AG04449 (cell line): ENCODE measurements at places on chromosomes 11 and 22.

DNA sequence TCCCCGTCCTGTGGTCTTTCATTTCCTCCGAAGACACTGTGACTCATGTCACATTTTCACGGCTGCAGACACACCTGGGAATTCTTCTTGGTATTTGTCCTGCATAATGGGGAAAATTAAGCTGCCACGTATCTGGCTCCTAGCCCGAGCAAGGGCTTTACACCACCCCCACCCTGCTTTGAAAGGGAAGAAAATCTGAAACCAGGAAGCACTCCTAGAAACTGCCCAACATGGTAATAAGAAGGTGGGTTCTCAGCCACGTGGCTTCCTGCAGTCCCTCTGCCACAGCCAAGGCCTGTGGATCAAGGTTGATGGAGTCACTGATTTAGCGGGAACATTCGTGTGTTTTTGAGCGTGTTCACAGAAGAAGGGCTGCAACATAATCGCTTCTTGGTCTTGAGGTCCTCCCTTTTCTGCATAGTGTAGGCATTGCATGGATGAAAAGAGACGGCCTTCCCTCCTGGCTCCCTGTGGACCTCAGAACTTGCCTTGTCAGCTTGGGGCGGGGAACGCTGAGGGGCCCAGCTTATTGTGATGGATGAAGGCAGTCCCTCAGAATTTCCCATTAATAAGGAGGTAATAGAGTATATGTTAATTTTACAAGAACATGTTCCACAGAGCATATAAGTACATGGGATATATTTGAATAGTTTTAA, 292.0 kb downstream of the NTM start:
- DNase-seq = no peak

DNA sequence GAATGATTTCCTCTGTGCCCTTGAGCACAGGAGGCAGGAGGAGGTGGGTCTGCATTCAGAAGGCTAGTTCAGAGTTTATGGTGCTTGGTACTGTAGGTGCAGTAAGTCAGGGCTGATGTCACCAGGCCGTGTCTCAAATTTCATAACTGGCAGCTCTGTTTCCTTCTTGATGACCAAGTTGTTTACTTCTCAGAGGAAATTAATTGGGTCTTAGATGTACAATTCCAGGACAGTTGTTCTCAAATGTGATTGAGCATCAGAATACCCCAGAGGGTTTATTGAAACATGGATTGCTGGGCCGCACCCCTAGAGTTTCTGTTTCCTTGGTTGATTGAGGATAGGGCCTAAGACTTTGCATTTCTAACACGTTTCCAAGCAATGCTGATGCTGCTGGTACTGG, 6.2 kb downstream of the AMOTL1 start:
- DNase-seq = no peak

- no peak for DNase-seq
Measured at GRCh38 chr11:83467837-83468236, 181.7 kb upstream of the CCDC90B start.

GRCh38 chr11:130157101-130157500, 2.5 kb upstream of the ST14 start:
- no peak for DNase-seq

DNA sequence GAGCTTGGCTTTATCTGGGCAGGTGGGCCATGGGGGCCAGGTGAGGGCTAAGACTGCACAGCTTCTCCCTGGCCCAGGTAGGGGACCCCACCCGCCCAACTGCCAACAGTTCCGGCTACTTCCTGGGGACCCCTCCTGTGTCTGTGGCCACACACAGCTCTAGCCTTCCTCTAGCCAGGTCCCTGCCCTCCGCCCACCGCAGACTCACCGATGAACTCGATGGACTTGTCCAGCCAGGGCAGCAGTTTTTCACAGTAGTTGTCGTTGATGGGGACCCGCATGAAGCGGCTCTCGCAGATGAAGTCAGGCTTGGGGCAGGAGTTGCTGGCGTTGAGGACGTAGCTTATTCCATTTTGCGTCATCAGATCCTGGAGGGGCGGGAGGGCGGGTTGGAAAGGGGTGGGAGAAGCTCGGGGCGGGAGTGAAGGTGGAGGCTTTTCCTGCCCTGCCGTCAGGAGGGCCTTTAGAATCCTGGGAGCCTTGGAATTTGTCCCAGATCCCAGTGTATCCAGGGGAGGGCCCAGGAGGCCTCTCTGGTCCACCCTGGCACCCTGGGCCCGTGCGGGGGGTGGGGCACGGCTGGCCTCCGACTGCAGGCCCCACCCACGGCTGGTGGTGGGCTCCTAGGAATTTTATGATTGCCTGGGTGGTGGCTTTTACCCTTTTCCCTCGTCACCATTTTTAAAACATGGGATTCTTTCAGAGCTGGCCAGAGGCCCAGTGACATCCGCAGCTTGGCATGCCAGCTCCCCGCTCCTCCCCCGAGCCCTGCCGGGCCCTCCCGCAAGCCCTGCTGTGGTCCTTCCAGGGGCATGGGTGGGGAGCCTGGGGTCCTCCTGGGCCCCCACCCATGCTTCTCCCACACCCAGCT, 13.9 kb downstream of the DUSP8 start:
- peak; percentile 55 for DNase-seq

DNA sequence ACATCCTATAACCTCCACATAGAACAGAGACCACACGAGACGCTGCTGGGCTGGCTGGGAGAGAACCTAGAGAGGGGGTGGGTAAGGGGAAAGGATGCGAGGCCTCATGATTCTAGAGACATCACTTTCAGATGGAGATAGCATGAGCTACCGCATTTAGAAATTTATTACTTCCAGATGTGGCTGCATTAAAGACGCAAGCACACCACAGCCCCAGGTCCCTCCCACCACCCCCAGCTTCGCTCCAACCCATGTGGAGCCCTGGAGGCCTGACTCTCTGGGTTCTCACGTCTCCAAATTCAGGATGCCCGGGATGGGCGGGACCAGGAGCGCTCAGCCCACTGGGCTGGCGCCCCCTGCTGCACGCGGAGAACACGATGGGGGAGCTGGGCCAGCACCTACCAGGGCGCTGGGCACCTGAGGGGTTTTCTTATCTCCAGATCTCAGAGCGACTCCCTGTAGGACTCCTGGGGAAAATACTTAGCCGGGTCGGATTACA, 13.6 kb downstream of the MRPL21 start:
- DNase-seq = peak; percentile 94

DNA sequence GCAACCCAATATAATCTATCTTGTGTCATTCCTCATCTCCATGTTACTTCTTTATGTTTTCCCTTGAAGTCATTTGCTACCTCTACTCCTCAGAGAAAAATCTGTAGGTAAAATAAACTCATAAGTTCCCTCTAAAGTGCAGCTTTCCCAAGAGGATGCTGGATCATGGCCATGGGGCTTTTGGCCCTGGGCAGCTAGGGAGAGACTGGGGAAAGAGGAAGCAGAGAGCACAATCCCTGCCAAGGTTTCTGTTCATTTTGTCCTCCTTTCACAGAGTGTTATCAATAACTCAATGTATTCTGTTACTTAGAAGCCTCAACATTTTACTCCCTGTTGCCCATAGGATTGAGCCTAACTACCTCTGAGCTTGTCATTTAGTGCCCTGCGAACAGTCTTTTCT, 9.0 kb downstream of the RNF121 start:
- DNase-seq = no peak

DNA sequence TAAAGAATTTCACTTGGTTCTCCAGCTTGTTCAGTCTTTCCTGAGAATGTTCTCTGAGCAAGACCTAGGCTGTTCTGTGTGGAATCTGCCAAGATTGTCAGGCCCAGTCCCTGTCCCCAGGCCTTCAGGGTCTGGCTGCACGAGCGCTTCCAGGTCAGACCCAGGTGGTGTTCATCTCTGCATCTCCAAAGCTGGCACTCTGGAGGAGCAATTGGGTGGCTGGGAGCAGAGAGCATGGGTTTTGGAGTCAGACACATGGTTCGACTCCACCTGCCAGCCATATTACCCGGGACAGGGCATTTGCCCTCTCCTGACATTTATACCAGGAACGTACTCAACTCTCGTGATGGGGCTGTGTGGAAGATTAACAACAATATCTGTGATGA, 8.8 kb downstream of the CD5 start:
- DNase-seq = no peak
